ENCODE measurements at places on chromosomes 2 and 18.

DNA sequence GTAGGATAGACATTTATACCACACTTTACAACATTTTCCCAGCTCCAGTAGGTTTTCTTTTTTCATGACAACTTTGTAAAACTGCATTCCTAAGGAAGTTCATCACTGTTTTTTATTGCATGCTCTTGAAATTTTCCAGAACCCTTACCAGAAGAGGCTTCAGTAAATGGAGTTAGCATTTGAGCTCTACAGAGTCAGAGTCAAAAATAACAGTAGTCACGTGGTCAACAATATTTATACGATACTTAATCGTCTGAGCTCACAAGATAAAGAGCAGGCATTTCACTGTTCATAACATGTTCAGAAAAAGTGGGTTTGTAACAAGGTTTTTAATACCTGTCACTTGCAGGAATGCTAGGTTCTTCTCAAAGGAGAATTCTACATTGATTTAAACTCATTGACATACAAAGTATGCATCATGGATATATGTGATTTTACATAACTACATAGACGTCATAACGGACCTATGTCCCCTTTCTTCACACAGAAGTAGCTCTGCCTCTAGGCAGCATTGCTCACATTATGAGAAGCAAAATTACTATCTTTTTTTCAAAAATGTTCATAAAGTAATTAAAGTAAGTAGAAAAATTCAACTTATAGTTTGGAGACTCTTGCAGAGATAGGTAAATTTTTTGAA, 187.0 kb upstream of the COL3A1 start:
- DNase-seq = no peak

DNA sequence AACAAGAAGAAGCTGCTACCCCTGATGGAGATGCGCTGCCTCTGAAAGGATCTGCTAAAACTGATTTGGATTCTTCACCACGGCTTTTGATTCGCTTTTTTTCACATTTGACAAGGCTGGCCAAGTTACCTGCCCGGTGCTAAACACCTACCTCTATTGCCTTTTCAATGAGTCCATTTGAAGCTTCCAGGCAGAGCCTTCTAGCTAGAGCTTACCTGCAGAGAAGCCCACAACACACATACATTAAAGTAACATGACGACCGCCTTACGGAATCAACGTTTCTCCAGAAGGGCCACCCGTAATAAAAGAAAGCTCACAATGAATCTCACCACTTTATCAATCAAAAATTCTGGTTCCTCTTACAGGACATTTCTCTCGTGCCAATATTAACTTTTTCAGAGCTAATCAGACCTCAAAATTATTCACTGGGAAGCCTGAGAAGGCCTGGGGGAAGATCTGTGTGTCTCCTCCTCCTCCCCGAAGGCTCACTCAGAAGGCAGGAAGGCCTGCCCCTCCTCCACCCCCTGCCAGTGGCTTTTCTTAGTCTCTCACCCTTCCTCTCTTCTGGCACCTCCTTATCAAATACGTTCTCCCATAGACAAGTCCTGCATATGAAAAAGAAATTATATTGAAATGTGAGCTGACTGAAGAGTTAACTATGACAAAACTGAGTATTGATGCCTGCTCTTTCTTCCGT, 171.0 kb downstream of the DNER start:
- no peak for DNase-seq

- no peak for DNase-seq
Observed at GRCh38 chr2:104852090-104852666, 1.7 kb upstream of the POU3F3 start.

DNA sequence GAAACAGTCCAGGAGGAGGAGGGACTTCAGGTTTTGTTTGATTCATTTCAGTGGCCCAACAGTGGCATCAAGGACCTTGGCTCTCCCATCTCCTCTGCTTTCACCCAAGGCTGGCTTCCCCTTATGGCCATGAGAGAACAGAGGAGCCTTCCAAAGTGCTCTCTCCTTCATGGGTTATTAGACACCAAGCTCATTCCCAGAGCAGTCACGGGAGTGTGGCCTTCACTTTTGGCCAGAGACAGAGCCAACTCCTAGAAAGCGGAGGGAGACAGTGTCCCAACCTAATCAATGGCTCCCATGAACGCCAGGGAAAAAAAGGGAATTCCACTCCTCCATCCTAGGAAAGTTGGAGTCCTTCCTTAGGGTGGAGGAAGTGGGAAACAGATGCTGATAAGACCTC, 871 bp upstream of the DUSP28 start:
- DNase-seq = peak; percentile 42

- no peak for DNase-seq
Observed at GRCh38 chr2:19576411-19576810, 218.0 kb upstream of the OSR1 start.

- no peak for DNase-seq
Observed at GRCh38 chr2:220157312-220157711, 529.9 kb downstream of the SLC4A3 start.

DNA sequence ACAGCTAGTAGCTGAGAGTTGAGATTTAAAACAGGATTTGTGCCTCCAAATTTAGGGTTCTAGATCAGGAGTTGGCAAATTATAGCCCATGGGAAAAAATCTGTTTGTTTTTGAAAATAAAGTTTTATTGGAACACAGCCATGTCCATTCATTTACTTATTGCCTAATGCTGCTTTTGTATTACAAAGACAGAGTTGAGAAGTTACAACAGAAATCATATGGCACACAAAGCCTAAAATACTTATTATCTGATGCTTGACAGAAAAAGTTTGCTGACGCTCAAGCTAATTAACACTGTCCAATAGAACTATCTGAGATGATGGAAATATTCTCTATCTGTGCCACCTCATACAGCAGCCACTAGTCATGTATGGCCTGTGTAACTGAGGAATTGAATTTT, 229.1 kb upstream of the RASGRP3 start:
- no peak for DNase-seq

GRCh38 chr2:33498291-33498956, 22.0 kb downstream of the RASGRP3 start:
- DNase-seq = peak; percentile 42

GRCh38 chr2:233867993-233868532, at the start of gene MSL3B:
Gene MSL3B, minus strand, starts transcription at chr2:233868386.
- peak; percentile 68 for DNase-seq

DNA sequence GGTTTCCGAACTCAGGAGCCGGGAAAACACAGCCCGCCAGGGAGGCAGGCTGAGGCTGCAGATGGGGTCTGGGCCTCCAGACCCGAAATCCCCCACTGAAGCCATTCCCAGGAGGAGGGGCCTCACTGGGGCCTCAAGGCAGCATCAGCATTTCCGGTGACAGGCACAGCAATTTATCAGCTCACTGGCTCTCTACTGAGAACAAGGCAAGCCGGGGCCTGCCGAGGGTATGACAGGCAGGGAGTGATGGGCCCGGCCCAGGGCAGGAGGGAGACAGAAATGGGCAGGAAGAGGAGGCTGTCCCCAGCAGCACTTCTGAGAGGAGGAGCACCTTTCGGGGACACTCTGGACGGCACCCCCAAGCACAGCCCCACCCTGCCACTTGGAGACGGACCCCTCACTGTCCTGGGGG, 12.5 kb downstream of the SDC1 start:
- no peak for DNase-seq

DNA sequence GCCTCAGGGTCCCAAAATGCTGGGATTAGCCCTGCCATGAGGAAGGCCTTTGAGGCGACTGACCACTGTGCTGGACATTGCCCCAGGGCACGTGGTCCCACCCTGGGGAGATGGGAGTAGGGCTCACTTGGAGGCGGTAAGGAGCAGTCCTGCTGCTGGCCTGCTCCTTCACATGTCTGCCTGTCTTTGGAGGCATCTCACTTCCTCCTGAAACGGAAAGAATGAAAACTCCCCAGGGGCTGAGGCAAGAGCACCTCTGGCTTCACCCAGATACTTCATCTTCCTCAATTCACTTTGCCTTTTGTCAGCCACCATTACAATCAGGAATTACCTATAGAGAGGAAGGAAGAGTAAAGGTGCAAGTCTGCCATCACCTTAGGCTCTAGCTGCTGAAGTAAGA, 59.9 kb upstream of the GATA6 start:
- DNase-seq = no peak

- DNase-seq = peak; percentile 38
Observed at GRCh38 chr2:24456599-24457556, 34.2 kb upstream of the NCOA1 start.

DNA sequence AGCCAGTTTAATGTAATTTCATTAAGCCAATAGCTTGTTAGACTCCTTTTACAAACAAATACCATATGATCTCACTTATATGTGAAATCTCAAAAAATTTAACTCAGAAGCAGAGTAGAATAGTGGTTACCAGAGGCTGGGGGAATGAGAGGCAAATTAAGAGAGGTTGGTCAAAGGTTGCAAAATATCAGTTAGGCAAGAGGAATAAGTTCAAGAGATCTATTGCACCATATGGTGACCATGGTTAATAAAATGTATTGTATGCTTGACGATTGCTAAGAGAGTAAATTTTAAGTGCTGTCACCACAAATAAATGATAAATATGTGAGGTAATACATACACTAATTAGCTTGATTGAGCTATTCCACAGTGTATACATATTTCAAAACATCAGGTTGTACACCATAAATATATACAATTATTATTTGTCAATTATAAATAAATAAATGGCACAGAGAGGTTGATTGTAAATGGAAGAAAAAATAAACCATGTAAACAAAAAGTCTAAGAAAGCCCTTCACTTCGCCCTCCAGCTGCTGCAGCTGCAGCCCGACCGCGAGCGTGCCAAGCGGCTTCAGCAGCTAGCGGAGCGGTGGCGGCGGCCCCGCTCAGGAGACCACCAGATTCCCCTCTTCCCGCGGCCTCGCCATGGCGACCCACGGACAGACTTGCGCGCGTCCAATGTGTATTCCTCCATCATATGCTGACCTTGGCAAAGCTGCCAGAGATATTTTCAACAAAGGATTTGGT, 23.0 kb upstream of the ACTR2 start:
- DNase-seq = no peak

GRCh38 chr18:69580107-69580506, 179.4 kb downstream of the DOK6 start:
- DNase-seq = peak; percentile 1

GRCh38 chr2:148257276-148257675, 236.4 kb downstream of the MBD5 start:
- no peak for DNase-seq
